ENCODE measurements at places on chromosomes 11 and 22. TPM values are rescaled to one million over a fixed set of nuclear protein-coding genes. Genes with fewer than 3 reads are reported as not detected.

DNA sequence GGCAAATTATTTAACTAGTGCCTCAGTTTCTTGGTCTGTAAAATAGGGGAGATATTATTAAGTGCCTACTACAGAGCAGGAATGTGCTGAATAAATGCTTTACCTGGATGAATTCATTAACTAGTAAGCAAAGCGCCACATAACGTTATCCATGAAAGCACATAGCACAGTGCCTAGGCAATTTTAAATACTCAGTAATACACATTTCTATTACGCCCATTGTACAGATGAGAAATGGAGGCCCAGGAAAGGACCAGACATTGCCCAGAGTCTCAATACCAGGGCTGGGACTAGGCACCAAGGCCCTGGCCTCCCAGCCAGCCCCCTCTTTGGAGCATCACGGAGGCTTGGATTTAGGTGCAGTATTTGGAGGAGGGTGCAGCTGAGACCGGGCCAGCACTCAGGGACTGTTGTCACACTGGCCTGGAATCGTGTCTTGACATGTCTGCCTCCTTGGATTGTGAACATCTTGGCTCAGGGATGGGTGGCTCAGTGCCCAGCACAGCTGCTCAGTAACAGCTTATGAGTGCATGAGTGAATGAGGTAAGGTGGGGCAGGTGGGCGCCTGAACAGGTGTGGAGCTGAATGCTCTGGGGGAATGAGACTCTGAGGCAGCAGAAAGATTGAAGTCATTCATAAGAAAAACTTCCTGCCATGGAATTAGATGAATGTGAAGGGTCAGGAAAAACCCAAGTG is 42.1 kb upstream of the TPBGL start:
- H3K4me1 ChIP-seq, result no peaks in the 10 kb centered on the region
- no peak overlapping the region for H3K4me3 ChIP-seq
- no peak overlapping the region for H3K27ac ChIP-seq
- no peak for DNase-seq
- H3K36me3 ChIP-seq, result no peaks in the 10 kb centered on the region
- H3K27me3 ChIP-seq, result peaks cover 67% of the 10 kb centered on the region

GRCh38 chr22:36125994-36126531 is 34.5 kb downstream of the APOL3 start:
- peaks cover 14% of the 10 kb centered on the region for H3K27me3 ChIP-seq
- no peak for DNase-seq
- no peaks in the 10 kb centered on the region for H3K36me3 ChIP-seq
- H3K27ac ChIP-seq, result no peak overlapping the region
- H3K4me3 ChIP-seq, result no peak overlapping the region

Gene USH1C
- not detected for total RNA-seq

- no peaks in the 10 kb centered on the region for H3K27me3 ChIP-seq
- DNase-seq, result no peak
- no peak overlapping the region for H3K4me3 ChIP-seq
- no peak overlapping the region for H3K27ac ChIP-seq
Observed at GRCh38 chr22:19336133-19337075, 44.9 kb upstream of the CLTCL1 start.

DNA sequence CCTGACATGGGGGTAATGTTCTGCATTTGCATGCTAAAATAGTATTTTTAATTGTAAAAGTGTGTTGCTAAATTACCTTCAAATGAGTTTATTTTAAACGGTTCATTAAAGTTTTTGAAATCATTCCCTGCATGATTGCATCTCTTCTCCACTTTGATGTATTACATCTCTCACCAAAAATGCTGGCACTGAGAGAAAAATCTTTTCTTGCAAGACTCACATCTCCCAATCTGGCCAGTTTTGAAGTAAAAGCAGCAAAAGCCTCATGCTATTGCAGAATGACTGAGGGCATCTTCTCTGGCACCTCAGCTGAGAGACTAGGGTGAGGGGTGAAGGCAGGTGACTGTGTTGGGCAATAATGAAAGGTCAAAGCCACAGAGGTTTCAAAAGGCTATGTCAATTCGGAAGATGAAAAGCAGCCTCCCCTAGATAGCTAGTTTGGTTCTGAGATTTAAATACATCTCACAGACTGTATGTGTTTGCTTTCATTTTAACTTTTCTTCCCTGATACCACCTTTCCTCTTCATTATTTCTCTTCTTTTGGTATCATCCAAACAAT is 292.2 kb upstream of the RAG2 start:
- no peaks in the 10 kb centered on the region for H3K27me3 ChIP-seq
- DNase-seq, result no peak
- no peaks in the 10 kb centered on the region for H3K36me3 ChIP-seq
- H3K4me3 ChIP-seq, result no peak overlapping the region

- peaks cover 6% of the 10 kb centered on the region for H3K4me1 ChIP-seq
- H3K4me3 ChIP-seq, result no peak overlapping the region
- no peaks in the 10 kb centered on the region for H3K27me3 ChIP-seq
- DNase-seq, result peak; percentile 67
Observed at GRCh38 chr22:28282405-28283067, 363.5 kb upstream of the PITPNB start.

Gene FGF3
- not detected for total RNA-seq

Gene OR8B2
- not detected for total RNA-seq

GRCh38 chr11:723120-723883 is 17.3 kb downstream of the EPS8L2 start:
- H3K4me3 ChIP-seq, result no peak overlapping the region
- peaks cover 9% of the 10 kb centered on the region for H3K27me3 ChIP-seq
- no peak overlapping the region for H3K27ac ChIP-seq
- DNase-seq, result peak; percentile 68
- H3K4me1 ChIP-seq, result peaks cover 4% of the 10 kb centered on the region

Gene CRYAB
- 6.5 TPM for total RNA-seq

DNA sequence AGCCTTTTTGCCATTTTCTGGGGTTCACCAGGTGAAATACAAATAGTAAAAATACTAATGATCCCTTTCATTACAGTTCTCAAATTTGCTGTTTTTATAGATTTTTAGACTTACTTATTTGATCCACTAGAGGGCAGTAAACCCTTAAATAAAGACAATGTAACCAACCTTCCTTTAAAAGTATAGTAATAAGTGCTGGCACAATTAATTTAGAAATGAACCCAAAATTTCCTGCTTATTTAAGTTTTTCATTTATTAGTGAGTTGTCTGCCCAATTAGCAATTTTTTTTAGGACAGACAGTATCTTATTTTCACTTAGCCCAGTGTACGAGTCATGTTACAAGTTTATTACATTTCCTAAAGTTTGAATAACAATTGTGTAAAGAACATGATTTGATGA is 4.7 kb downstream of the DDIAS start:
- no peaks in the 10 kb centered on the region for H3K4me1 ChIP-seq
- H3K4me3 ChIP-seq, result no peak overlapping the region
- H3K36me3 ChIP-seq, result no peaks in the 10 kb centered on the region
- H3K27me3 ChIP-seq, result no peaks in the 10 kb centered on the region

Measured in IMR-90 (cell line).